Vagina (tissue), 2 donors: ENCODE measurements at places on chromosomes 5 and 9.

GRCh38 chr5:95669540-95669939 lies 13.3 kb downstream of the SPATA9 start:
- peaks cover 4% of the 10 kb centered on the region for H3K4me1 ChIP-seq
- peak; percentile 94 for DNase-seq
- H3K4me3 ChIP-seq: no peak overlapping the region
- no peaks in the 10 kb centered on the region for H3K36me3 ChIP-seq

- H3K4me1 ChIP-seq: no peaks in the 10 kb centered on the region
- no peak overlapping the region for H3K4me3 ChIP-seq
- DNase-seq: no peak
- H3K27me3 ChIP-seq: no peaks in the 10 kb centered on the region
Measured at GRCh38 chr5:58774937-58775336, 192.1 kb downstream of the RAB3C start.

DNA sequence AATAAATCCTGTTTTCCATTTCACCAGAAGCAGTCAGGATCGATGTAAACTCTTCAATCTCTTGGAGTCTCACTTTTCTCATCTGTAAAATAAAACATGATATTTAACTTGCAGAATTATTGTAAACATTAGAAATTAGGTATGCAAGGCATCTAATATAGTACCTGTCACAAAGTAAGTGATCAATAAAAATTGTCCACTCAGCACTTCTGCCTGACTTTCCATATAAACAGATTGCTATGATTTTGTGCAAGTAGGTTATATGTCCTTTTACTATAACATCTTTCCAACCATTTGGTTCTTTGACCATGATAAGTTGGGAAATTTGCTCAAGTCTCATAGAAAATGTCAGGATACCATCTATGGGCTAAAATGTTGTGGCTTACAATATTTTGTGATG lies 148.8 kb upstream of the MTAP start:
- no peaks in the 10 kb centered on the region for H3K27me3 ChIP-seq
- no peak for DNase-seq
- no peaks in the 10 kb centered on the region for H3K36me3 ChIP-seq
- H3K4me1 ChIP-seq: no peaks in the 10 kb centered on the region
- H3K27ac ChIP-seq: no peak overlapping the region

DNA sequence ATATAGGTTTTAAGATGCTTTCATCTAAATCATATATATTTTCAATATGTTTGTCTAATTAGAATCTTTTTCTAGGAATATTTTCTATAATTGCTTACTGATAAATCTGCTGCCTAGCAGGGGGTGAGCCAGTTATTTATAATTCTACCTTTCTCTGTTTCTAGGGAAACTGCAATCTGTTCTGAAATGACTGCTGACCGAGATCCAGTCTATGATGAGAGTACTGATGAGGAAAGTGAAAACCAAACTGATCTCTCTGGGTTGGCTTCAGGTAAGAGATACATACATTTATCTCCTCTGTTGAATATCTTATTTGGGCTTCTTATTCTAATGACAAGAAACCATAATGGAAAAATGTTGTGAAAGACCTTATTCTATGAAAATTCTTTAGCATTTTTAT lies 127.3 kb downstream of the XRCC4 start:
- no peak overlapping the region for H3K4me3 ChIP-seq
- no peaks in the 10 kb centered on the region for H3K4me1 ChIP-seq
- H3K36me3 ChIP-seq: no peaks in the 10 kb centered on the region
- DNase-seq: no peak
- H3K27me3 ChIP-seq: no peaks in the 10 kb centered on the region

- H3K27me3 ChIP-seq: no peaks in the 10 kb centered on the region
- H3K36me3 ChIP-seq: no peaks in the 10 kb centered on the region
- DNase-seq: no peak
- no peak overlapping the region for H3K27ac ChIP-seq
- H3K4me3 ChIP-seq: no peak overlapping the region
Measured at GRCh38 chr9:25284365-25284764, 393.9 kb downstream of the TUSC1 start.

GRCh38 chr5:167244583-167244982 lies 1046.9 kb upstream of the WWC1 start:
- H3K4me1 ChIP-seq: no peaks in the 10 kb centered on the region
- no peaks in the 10 kb centered on the region for H3K27me3 ChIP-seq
- H3K36me3 ChIP-seq: no peaks in the 10 kb centered on the region
- H3K4me3 ChIP-seq: no peak overlapping the region
- no peak for DNase-seq
- no peak overlapping the region for H3K27ac ChIP-seq

DNA sequence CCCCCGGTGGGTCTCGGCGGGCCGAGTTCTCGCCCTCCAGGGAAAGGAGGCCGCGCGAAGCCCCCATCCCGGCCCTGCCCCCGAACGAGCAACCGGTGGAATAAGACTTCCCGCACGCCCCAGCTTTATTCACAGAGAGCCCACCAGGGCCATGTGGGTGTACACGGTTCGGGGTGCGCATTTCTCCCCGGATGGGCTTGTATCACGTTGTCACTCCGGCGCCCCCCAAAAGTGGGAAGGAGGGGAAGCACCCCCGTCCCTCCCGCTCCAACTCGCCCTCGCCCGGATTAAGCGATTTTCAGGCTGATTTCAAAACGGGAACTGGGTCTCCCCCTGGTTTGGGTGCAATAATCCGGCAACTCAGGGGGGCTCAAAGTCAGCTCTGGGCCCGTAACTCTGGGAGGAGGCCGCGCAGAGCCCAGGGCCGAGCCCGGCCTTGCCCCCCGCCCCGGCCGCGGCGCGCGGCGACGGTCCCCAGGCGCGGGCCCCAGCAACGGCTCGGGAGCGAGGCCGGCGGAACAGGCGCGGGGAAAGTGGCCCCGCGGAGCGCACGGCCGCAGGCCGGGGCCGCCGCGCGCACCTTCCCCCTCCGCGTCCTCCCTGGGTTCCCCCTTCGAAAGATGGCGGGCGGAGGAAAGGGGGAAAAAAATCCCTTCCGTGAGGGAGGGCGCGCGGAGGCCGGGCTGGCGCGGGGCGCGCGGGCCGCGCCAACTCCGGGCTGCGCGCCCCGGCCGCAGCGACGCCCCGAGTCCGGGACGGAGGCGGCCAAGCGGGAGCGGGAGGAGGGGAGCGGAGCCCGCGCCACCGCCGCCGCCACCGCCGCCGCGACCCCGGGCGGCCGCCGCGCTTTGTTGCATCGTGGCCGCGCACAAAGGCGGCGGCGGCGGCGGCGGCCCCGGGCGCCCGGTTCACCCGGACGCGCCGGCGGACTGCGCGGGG lies 644 bp downstream of the BRD3 start:
- H3K27ac ChIP-seq: peak overlapping the region; percentile 80
- peak overlapping the region; percentile 99 for H3K4me3 ChIP-seq
- no peaks in the 10 kb centered on the region for H3K36me3 ChIP-seq
- DNase-seq: no peak
- H3K4me1 ChIP-seq: peaks cover 53% of the 10 kb centered on the region
- no peaks in the 10 kb centered on the region for H3K27me3 ChIP-seq

DNA sequence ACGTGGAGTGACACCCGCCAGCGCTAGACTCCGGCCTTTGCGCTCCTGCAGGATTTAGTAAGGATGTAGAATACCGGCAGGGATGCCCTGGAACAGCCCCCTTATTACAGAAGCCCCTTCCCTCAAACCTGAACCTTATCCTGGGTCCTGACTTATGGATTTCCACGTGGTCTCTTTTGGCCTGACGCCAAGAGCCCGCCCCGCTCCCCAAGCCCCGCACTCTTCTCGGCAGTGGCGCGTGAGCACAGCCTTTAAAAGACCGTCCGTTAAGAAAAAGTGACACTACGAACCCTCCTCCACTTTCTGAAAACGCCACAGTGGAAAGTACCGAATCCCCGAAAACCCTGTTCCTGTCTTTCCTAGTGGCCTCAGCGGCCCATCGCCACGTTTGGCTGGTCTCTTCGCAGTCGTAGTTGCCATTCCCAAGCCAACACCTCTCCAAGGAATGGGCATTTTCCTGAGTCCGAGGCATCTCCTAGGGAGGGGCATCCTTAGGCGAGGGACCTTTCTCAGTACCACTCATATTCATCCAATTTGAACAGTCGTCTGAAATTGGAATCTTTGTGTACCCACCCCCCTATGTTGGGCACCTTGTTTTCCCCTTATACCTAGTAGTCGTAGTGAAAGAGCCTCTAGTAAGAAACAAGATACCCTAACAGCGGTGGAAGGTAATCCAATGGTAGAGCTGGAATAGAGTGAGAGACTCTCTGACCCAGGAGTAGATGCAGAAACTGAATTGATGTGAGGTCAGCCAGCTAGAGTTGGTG lies 732 bp upstream of the MCIDAS start:
- peak overlapping the region; percentile 41 for H3K4me3 ChIP-seq
- H3K27ac ChIP-seq: no peak overlapping the region
- peaks cover 48% of the 10 kb centered on the region for H3K4me1 ChIP-seq
- no peaks in the 10 kb centered on the region for H3K36me3 ChIP-seq
- peaks cover 25% of the 10 kb centered on the region for H3K27me3 ChIP-seq
- no peak for DNase-seq

GRCh38 chr5:79847561-79847960 lies 143.5 kb downstream of the MTX3 start:
- H3K36me3 ChIP-seq: no peaks in the 10 kb centered on the region
- H3K27ac ChIP-seq: no peak overlapping the region
- H3K27me3 ChIP-seq: no peaks in the 10 kb centered on the region
- H3K4me1 ChIP-seq: peaks cover 4% of the 10 kb centered on the region
- peak; percentile 62 for DNase-seq
- H3K4me3 ChIP-seq: no peak overlapping the region

DNA sequence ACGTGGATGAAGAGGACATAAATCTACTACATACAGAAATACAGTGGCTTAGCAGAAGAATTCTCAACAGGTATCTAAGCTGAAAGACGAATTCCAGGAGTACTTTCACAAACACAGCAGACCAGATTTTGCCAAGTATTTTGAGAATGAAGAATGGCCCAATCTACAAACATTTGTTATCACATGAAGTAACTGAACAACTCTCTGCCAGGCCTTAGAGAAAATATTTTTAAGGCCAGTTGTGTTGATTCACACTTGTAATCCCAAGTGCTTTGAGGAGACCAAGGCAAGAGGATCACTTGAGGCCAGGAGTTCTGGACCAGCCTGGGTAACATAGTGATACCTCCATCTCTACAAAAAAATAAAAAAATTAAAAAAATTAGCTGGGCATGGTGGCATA lies 14.3 kb downstream of the AGTPBP1 start:
- H3K27ac ChIP-seq: no peak overlapping the region
- no peaks in the 10 kb centered on the region for H3K36me3 ChIP-seq
- no peaks in the 10 kb centered on the region for H3K4me1 ChIP-seq
- DNase-seq: no peak

GRCh38 chr5:113031104-113031503 lies 54.5 kb downstream of the DCP2 start:
- H3K27ac ChIP-seq: no peak overlapping the region
- H3K4me1 ChIP-seq: peaks cover 5% of the 10 kb centered on the region
- no peak for DNase-seq
- no peak overlapping the region for H3K4me3 ChIP-seq

DNA sequence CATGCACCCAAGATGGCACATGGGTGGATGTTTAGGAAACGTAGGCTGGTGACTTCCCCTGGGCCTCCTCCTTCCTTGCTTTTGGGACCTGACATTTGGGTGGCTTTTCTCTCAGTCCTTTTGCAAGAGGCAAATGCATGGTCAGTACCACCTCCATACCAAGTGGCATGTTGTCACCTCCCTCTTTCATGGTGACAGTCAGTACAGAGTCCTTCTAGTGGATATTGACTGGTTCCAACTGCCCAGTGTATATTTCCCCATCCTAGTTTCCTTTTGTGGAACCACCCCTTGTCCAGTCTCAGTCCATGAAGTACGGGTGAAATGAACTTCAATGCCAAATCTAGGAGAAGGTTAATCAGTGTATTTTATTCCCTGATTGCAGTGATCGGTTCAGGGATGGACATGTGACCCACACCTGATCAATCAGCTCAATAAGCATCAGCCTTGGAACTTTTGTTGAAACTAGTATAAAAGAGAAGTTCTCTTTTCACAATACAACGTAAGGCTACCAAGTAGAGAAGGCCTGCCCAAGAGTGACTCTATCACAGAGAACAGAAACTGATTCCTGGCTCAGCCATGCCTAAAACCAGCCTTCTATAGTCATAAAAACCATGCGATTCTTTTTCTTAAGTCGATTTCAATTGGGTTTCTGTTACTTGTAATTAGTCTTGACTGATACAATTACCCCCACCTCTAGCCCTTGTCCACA lies 143.4 kb upstream of the KLF9 start:
- no peaks in the 10 kb centered on the region for H3K27me3 ChIP-seq
- H3K27ac ChIP-seq: no peak overlapping the region
- H3K4me1 ChIP-seq: peaks cover 22% of the 10 kb centered on the region
- DNase-seq: no peak

- H3K4me1 ChIP-seq: no peaks in the 10 kb centered on the region
- no peaks in the 10 kb centered on the region for H3K27me3 ChIP-seq
- no peak overlapping the region for H3K27ac ChIP-seq
- no peak for DNase-seq
- H3K36me3 ChIP-seq: no peaks in the 10 kb centered on the region
Measured at GRCh38 chr5:178247481-178248456, 15.2 kb upstream of the PHYKPL start.

GRCh38 chr9:76373173-76373783 lies 20.9 kb downstream of the RFK start:
- H3K4me3 ChIP-seq: no peak overlapping the region
- H3K27me3 ChIP-seq: no peaks in the 10 kb centered on the region
- no peaks in the 10 kb centered on the region for H3K36me3 ChIP-seq
- DNase-seq: no peak
- H3K4me1 ChIP-seq: peaks cover 38% of the 10 kb centered on the region

- H3K4me3 ChIP-seq: no peak overlapping the region
- H3K27ac ChIP-seq: no peak overlapping the region
- H3K4me1 ChIP-seq: peaks cover 5% of the 10 kb centered on the region
- no peaks in the 10 kb centered on the region for H3K27me3 ChIP-seq
- H3K36me3 ChIP-seq: no peaks in the 10 kb centered on the region
Measured at GRCh38 chr5:107501965-107502675, 168.6 kb downstream of the EFNA5 start.

DNA sequence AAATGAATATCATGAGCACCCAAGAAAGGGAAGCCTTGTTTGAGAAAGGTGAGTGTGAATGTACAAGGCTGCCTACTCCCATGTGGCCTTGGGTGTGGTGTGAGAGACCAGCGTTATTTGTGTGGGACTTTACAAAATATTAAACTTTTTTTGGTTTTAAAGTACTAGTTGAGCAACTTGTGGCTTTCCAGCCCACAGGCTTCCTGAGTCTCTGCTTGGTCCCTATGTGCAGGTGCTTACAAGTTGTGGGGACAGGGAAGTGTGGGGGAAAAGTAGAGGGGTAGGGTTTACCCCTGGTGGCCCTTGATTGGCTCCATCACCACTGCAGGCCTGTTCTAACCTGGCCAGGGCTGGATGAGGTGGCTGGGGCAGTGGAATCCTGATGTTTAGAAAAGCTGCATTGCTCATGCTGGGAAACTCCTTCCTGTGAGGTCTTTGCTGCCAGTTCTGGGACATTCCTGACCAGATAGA lies 19.7 kb downstream of the PTTG1 start:
- H3K27me3 ChIP-seq: no peaks in the 10 kb centered on the region
- H3K27ac ChIP-seq: no peak overlapping the region
- no peak overlapping the region for H3K4me3 ChIP-seq
- no peak for DNase-seq
